ENCODE measurements at places on chromosomes 6 and 20. TPM values are rescaled to one million over a fixed set of nuclear protein-coding genes. Genes with fewer than 3 reads are reported as not detected.

TRAM2 gene
- 24.1 TPM for total RNA-seq

EBF4 gene
- total RNA-seq, result 12.8 TPM

MCHR2 gene
- not detected for total RNA-seq

GRCh38 chr6:152378169-152378568 lies 259.0 kb downstream of the SYNE1 start:
- H3K27ac ChIP-seq, result no peak overlapping the region
- no peaks in the 10 kb centered on the region for H3K36me3 ChIP-seq
- no peak overlapping the region for H3K4me3 ChIP-seq
- no peaks in the 10 kb centered on the region for H3K4me1 ChIP-seq
- no peaks in the 10 kb centered on the region for H3K27me3 ChIP-seq

GRCh38 chr6:46042355-46042999 lies 26.8 kb upstream of the CLIC5 start:
- H3K4me3 ChIP-seq, result no peak overlapping the region
- DNase-seq, result peak; percentile 76
- no peak overlapping the region for H3K27ac ChIP-seq
- no peaks in the 10 kb centered on the region for H3K4me1 ChIP-seq
- H3K36me3 ChIP-seq, result no peaks in the 10 kb centered on the region

GRCh38 chr6:169253337-169254238 lies at the start of gene THBS2:
THBS2 (minus strand) TSS chr6:169253846; CDS start chr6:169250784, 3,062 bp downstream.
- no peaks in the 10 kb centered on the region for H3K4me1 ChIP-seq
- no peaks in the 10 kb centered on the region for H3K36me3 ChIP-seq
- no peak within 1 kb of the TSS for H3K4me3 ChIP-seq
- H3K27ac ChIP-seq, result no peak within 1 kb of the TSS
- DNase-seq, result no peak
- no peaks in the 10 kb centered on the region for H3K27me3 ChIP-seq

- no peaks in the 10 kb centered on the region for H3K27me3 ChIP-seq
- DNase-seq, result no peak
- H3K27ac ChIP-seq, result no peak overlapping the region
- no peak overlapping the region for H3K4me3 ChIP-seq
Measured at GRCh38 chr20:17836303-17836861, 132.2 kb downstream of the SNX5 start.

DNA sequence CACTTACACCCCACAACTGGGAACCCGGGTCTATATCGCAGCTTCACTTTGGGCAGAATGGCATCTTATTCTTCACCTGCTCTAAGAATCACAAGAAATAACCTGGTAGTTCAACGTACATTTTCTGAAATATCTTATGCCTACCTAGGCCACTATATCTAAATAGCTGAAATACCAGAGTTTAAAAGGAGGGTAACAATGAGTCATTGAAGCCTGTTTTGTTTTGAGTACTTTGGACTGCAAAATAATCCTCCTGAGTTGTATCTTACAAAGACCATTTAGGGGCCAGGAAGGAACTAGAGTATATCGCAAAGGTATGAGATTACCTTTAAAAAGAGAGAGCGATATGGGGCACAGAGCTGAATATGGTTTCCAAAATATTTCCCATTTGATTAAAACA lies 96.7 kb upstream of the NUP153 start:
- no peaks in the 10 kb centered on the region for H3K4me1 ChIP-seq
- no peak overlapping the region for H3K27ac ChIP-seq

DNA sequence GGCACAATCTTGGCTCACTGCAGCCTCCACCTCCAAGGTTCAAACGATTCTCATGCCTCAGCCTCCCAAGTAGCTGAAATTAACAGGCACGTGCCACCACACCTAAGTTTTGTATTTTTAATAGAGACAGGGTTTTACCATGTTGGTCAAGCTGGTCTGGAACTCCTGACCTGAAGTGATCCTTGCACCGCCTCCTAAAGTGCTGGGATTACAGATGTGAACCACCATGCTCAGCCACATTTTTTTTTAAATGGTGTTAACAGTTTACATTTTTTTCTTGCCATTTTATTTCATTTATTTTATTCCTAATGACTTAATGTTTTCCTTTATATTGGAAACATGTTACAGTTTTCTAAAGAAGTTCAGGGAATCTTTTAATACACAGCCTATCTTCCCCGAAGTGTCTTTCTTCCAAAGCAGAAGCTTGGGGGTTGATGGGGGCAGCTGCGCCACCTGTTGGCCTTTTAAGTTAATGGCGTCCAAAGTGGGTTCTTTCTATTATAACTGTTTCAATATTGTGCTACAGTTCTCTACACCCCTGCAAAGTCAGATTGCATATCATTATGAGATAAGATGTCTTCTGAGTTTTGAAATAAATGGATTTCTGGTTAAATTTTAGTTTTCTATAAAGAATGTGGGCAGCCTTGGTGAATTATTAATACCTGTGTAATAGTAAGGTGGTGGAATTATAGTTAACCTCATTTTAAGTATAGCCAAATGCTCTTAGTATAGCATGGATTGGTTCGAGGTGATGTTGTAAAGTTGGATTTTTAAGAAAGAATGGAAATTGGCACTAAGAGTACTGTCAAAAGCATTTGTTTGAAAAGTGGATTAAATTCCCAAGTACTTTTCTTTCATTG lies 42.0 kb upstream of the PLCG1 start:
- DNase-seq, result peak; percentile 80
- peaks cover 9% of the 10 kb centered on the region for H3K4me1 ChIP-seq
- no peak overlapping the region for H3K4me3 ChIP-seq
- peaks cover 84% of the 10 kb centered on the region for H3K36me3 ChIP-seq
- H3K27me3 ChIP-seq, result no peaks in the 10 kb centered on the region

DNA sequence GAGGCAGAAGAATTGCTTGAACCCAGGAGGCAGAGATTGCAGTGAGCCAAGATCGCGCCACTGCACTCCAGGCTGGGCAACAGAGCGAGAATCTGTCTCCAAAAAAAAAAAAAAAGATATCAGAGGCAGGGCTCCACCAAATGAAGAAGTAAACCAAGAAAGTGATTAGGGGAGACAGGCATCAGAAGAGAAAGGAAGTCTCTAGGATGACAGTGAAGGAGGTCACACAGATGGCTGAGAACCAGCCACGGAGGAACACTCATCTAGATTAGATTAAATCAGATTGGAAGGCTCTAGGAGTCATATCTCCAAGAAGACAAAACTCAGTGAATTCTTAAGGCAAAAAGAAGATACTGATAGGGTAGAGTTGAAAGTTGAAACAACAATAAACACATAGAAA lies 102.2 kb upstream of the CCDC28A start:
- H3K36me3 ChIP-seq, result no peaks in the 10 kb centered on the region
- no peaks in the 10 kb centered on the region for H3K27me3 ChIP-seq
- H3K4me1 ChIP-seq, result no peaks in the 10 kb centered on the region
- no peak overlapping the region for H3K4me3 ChIP-seq
- no peak overlapping the region for H3K27ac ChIP-seq

DNA sequence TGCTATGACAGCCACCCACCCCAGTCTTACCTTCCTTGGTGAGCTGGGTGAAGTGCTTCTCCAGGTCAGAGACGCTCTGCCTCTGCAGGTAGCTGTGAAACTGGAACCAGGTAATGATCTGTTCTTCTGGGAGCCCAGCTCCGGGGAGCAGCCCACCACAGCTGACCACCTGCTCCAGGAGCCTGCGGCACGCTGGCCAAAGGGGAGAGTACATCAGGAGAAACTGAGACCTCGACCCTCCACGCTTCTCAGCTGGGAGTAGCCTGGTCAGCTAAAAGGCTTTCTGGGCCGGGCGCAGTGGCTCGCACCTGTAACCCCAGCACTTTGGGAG lies 82.8 kb downstream of the PTPN1 start:
- H3K4me1 ChIP-seq, result no peaks in the 10 kb centered on the region
- H3K36me3 ChIP-seq, result no peaks in the 10 kb centered on the region
- no peak for DNase-seq
- H3K27ac ChIP-seq, result no peak overlapping the region
- no peak overlapping the region for H3K4me3 ChIP-seq

DNA sequence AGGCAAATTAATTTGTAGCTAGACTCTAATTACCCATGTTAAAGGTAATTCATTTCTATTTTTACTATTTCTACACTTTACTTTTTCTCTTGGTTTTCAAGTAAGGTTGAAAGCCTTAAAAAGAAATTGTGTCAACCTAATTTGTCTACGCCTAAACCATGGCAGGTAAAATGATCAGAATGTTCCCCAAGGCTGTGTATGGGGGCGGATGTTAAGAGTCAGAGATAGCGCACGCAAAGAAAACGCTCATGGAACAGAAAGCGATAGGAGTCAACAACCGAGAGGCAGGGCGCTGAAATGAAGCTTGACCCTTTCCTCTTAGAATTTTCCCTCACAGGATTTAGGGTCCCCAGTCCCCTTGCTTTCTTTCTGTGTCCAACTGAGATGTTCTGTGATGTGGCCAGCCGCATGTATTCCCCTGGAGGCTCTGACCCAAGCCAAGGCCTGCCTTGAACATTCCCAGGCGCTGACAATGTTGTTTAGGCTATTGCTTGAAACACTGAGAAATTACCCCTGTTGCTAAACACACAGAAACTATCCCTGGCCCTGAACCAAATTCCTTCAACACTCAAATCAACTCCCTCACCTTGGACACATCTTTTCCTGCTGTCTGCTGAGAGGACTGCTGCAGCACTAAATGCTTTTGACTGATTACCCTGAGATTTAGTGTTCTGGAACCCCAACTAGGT lies 10.9 kb downstream of the PSMB1 start:
- peaks cover 11% of the 10 kb centered on the region for H3K4me1 ChIP-seq
- H3K27me3 ChIP-seq, result no peaks in the 10 kb centered on the region
- peaks cover 91% of the 10 kb centered on the region for H3K36me3 ChIP-seq

DNA sequence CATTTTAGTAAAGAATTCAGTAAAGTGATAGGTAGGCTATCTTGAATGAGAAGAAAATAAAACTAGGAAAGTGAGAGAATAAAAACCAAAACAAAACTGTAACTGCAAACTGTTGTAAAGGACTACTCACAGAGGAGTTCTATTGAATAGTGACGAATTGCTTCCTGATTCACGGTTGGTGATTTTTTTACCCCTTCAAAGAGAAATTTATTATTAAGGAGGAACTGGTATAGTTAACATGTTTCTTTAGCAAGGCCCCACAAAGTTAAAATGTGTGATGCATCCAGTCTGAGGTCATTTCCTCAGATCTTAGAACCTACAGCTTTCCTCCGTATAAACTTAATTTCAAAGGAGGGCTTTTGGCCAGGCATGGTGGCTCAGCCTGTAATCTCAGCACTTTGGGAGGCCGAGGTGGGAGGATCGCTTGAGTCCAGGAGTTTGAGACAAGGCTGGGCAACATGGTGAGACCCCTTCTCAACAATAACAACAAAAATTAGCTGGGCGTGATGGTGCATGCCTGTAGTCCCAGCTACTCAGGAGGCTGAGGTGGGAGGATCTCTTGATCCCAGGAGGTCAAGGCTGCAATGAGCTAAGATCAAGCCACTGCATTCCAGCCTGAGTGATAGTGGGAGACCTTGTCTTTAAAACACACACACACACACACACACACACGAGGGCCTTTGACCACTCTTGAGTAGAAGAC lies 8.3 kb downstream of the PRDM1 start:
- H3K27ac ChIP-seq, result no peak overlapping the region
- no peak for DNase-seq
- no peak overlapping the region for H3K4me3 ChIP-seq
- no peaks in the 10 kb centered on the region for H3K36me3 ChIP-seq
- no peaks in the 10 kb centered on the region for H3K27me3 ChIP-seq
- peaks cover 48% of the 10 kb centered on the region for H3K4me1 ChIP-seq

DNA sequence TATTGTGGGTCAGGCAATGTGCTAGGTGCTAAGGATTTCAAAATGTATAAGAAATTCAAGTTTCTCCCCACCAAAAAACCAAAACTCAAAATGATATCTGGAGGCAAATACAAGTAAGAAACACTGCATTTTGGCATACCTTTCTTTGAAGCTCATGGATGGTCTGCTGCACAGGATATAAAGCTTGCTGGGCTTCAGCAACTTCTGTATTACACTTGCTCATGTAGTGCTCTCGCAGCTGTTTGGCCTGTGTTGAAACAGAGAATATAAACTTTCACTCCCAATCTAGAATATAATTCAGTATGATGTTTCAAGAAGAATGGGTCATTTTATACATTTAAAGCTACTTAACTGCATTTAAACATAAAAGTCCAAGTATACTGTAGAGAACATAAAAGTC lies 39.6 kb downstream of the SHPRH start:
- no peak for DNase-seq
- H3K27me3 ChIP-seq, result no peaks in the 10 kb centered on the region
- no peak overlapping the region for H3K4me3 ChIP-seq

- no peak overlapping the region for H3K27ac ChIP-seq
- no peak overlapping the region for H3K4me3 ChIP-seq
- no peak for DNase-seq
- no peaks in the 10 kb centered on the region for H3K27me3 ChIP-seq
Measured at GRCh38 chr20:17762243-17762872, 62.6 kb downstream of the BANF2 start.

DNA sequence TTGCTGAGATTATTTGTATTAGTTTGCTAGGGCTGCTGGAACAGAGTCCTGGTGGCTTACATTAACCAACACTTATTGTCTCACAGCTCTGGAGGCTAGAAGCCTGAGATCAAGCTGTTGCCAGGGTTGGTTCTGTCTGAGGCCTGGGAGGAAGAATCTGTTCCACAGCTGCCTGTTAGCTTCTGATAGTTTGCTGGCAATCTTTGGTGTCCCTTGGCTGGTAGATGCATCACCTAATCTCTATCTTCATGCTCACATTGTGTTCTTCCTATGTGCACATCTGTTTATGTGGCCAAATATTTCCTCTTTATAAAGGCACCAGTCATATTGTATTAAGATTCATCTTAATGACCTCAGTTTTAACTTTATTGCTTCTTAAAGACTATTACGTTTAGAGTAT lies 19.5 kb downstream of the SF3B5 start:
- no peak overlapping the region for H3K4me3 ChIP-seq
- H3K27me3 ChIP-seq, result no peaks in the 10 kb centered on the region
- no peak for DNase-seq
- no peaks in the 10 kb centered on the region for H3K4me1 ChIP-seq
- H3K36me3 ChIP-seq, result no peaks in the 10 kb centered on the region
- no peak overlapping the region for H3K27ac ChIP-seq

GRCh38 chr20:44204156-44204831 lies 6.3 kb downstream of the OSER1 start:
- DNase-seq, result no peak
- no peaks in the 10 kb centered on the region for H3K27me3 ChIP-seq
- H3K4me1 ChIP-seq, result peaks cover 36% of the 10 kb centered on the region
- peak overlapping the region; percentile 31 for H3K27ac ChIP-seq

GRCh38 chr6:162603231-162604015 lies 124.1 kb downstream of the PRKN start:
- no peaks in the 10 kb centered on the region for H3K36me3 ChIP-seq
- no peak overlapping the region for H3K4me3 ChIP-seq
- no peaks in the 10 kb centered on the region for H3K27me3 ChIP-seq

DNA sequence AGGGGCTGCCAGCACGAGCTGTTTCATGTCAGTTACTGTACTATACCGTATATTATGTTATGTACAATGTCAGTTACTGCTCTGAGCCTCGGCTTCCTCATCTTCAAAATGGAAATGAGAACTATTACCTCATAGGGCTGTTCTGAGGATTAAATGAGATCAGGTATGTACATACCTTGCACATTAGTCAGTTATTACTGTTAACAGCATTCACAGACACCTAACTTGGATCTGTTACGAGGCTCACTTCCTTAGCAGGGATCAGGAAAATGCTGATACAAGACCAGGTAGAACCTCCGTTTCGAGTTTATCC lies 69.7 kb upstream of the TBC1D7 start:
- H3K27me3 ChIP-seq, result no peaks in the 10 kb centered on the region
- H3K27ac ChIP-seq, result peak overlapping the region; percentile 100
- H3K4me1 ChIP-seq, result peaks cover 89% of the 10 kb centered on the region
